ENCODE measurements at places on chromosomes 3 and 15.

DNA sequence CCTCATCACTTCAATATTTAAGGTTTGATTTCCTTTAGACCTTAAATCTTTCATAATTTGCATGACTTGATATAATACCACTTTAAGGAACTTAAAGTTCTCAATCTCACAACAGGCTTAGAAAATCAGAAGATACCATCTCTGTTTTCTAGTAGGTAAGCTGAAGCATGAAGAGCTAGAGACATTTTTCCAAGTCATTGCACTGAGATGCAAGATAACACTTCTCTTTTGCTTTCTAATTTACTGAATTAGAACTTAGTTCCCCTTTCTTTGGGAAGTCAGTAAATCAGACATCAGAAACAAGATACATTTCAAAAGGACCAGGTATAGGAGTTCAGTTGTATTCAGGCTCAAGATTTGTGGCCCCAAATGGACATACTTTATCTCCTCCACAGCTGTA lies 79.7 kb downstream of the DZIP3 start:
- DNase-seq = no peak

DNA sequence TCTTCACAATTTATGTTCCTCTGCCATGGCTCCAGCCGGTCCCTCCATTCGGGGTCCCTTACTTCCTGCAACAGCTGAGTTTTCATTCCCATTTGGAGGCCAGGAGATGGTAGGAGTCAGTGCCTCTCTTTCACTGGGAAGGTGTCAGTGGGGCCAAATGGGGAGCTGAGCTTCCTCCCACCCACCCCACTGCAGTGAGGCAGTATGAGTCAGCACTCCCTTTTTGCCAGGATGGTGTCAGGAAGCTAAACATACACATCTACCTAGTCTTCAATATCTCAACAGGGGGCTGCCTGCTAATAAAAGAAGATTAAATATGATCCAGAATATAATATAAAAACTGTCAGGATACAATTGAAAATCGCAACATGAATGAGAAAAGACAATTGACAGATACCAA lies 12.7 kb upstream of the ACTC1 start:
- no peak for DNase-seq

DNA sequence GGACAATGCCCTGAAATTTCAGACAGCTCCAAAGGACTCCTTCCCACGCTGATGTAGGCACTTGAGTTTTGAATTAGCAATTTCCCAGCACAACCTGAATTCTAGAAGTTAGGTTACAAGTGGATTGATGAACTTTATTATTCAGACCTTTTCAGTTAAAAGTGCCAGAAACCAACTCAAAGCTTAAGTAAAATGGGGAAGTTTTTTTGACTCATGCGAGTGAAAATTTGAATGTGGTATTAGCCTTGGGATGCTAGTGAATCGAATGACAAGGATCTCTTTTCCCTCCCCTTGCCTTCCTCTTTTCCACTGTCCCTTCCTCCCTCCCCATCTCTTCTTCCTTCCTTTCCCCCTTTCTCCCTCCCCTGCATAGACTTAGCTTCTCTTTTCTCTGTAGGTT lies 295.1 kb upstream of the PROK2 start:
- DNase-seq = no peak

DNA sequence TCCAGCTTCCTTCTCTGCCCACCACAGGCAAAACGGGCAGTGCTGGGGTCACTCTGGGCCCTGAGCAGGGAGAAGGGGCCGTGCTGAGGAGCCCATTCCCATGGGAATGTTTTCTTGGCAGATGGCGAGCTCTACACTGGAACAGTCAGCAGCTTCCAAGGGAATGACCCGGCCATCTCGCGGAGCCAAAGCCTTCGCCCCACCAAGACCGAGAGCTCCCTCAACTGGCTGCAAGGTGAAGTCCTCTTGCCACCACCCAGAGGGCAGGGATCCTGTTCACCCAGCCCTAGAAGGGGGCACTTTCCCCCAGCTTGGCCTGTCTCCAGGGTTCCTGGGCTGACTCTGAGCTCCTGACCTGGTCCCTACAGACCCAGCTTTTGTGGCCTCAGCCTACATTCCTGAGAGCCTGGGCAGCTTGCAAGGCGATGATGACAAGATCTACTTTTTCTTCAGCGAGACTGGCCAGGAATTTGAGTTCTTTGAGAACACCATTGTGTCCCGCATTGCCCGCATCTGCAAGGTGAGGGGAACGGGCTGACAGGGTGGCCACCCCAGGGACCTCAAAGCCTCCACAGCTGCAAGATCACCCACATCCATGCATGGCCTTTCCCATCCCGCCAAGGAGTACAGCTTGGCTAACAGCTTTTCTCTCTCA lies 12.4 kb downstream of the CIB1 start:
- DNase-seq = no peak

DNA sequence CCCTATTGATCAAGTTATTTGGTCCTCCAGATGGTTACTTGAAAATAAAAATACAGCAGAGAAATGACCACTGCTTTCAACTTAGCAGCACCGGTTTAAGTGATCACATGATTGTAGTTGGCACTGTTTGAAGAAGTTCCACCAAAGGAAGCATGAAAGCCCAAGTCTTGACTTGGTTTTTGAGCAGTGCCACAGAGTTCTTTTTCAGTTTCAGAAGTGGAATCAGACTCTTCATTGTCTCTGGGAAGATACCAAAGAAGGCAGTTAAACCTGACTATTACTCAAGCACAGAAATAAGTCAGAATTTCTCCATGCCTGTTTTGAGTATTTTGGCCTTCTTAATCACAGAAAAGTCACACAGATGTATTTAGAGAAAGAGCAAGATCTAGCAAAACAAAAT lies 66.7 kb downstream of the BBX start:
- no peak for DNase-seq

DNA sequence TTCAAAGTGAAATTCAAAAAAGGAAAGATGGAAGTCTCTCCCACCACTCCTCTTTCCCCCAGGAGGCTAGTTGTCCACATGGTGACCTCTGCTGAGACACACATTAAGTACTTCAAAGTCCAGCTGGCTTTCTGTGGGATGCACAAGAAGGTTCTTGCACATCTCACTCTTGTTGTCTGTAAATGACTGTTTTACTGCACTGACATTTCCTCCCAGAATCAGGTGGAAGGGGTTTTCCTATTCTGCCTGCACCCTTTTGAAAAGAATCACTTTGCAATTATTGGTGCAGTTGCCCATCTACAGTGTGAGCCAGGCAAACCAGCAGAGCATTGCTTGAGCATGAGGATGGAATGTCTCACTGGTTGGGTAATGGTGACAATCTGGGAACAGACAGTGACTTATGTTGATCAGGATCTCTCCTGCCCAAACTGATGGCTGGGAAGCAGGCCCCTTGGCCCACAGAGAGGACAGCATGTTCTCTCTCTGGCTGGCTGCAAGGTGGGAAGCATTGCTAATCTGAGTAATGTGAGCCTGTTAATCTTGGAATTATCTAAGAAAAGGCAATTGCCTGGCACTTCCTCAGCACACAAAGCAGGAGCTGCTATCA lies 347.7 kb upstream of the SATB1 start:
- no peak for DNase-seq

- DNase-seq = no peak
Observed at GRCh38 chr3:140204271-140204984, 269.4 kb downstream of the CLSTN2 start.

- DNase-seq = no peak
Observed at GRCh38 chr15:49062900-49063299, 16.7 kb upstream of the SECISBP2L start.

- no peak for DNase-seq
Observed at GRCh38 chr15:43901495-43901894, 74.7 kb downstream of the WDR76 start.

- DNase-seq = no peak
Observed at GRCh38 chr15:42270551-42270950, 2.5 kb upstream of the GANC start.

DNA sequence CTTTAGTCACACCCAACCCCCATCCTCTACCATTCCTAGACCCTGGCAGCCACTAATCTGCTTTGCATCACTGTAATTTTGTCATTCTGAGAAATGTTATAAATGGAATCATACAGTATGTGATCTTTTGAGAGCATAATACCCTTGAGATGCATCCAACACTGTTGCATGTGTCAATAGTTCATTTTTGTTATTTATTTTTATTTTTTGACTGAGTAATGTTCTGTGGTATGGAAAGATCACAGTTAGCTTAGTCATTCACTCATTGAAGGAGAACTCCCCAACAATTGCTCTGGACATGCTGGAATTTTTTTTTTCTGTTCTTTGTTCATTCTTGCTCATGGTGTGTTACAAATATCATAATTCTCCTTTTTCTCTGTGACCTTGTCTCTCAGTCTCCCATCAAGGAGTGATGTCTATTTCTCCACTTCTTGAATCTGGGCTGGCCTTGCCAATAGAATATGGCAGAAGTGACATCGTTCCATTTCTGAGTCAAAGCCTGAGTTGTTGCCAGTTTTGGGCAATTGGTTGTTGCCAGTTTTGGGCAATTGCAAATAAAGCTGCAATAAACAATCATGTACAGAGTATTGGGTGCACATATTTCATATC lies 6.8 kb upstream of the ADPGK start:
- DNase-seq = no peak

DNA sequence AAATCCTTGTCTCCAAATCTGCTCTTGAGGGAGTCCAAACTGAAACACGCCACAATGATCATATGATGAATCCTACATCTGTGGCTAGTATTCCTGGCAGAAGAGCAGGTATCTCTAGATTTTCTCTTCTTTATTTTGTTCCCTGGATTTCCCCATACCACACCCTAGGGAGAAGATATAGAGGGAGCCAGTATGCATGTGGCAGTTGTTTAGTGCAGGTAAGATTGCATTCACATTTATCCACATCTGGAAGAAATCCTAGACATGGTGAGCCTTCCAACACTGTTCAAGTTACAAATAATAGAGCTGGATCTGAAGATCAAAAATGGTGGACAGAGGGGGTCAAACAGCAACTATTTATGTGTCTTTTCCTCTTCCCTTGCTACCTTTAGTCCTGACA lies 316.7 kb downstream of the ZNF385D start:
- no peak for DNase-seq

GRCh38 chr3:71955240-71956068 lies 170.5 kb upstream of the PROK2 start:
- peak; percentile 1 for DNase-seq

GRCh38 chr3:12479919-12480427 lies 4.3 kb upstream of the TSEN2 start:
- DNase-seq = no peak

- no peak for DNase-seq
Observed at GRCh38 chr3:141793476-141794260, 30.5 kb downstream of the GRK7 start.

- no peak for DNase-seq
Observed at GRCh38 chr3:126347543-126348161, 9.6 kb downstream of the KLF15 start.
